ENCODE measurements at places on chromosomes 3 and 15.

DNA sequence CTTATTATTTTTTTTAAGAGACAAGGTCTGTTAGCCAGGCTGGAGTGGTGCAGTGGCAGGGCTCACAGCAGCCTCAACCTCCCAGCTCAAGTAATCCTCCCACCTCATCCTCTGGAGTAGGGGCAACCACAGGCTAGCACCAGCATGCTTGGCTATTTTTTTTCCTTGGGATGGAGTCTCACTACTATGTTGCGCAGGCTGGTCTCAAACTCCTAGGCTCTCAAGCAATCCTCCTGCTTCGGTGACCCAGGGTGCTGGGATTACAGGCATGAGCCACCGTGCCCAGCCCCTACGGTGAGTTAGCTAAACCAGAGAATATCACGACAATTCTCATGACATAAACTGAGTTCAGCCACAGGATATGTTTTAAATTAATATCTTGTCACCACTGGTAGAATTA, 2.0 kb downstream of the DCUN1D1 start:
- H3K4me3 ChIP-seq, result peak overlapping the region; percentile 95
- no peaks in the 10 kb centered on the region for H3K36me3 ChIP-seq
- DNase-seq, result no peak
- peaks cover 11% of the 10 kb centered on the region for H3K4me1 ChIP-seq

- no peaks in the 10 kb centered on the region for H3K27me3 ChIP-seq
- H3K36me3 ChIP-seq, result peaks cover 3% of the 10 kb centered on the region
- no peak overlapping the region for H3K4me3 ChIP-seq
Observed at GRCh38 chr3:15380980-15381890, 46.1 kb downstream of the METTL6 start.

DNA sequence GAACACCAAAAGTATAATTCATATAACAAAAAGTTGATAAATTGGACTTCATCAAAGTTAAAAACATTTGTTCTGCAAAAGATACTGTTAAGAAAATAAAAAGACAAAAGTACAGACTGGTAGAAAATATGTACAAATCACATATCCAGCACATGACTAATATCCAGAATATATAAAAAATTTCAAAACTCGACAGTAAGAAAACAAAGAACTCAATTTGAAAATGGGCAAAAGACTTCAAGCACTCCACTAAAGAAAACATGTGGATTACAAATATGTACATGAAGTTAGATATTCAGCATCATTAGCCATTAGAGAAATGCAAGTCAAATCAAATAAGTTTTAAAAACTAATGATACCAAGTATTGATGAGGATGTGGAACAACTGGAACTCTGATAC, 6.7 kb downstream of the GK5 start:
- peaks cover 6% of the 10 kb centered on the region for H3K4me1 ChIP-seq
- DNase-seq, result no peak
- no peak overlapping the region for H3K27ac ChIP-seq
- no peak overlapping the region for H3K4me3 ChIP-seq
- no peaks in the 10 kb centered on the region for H3K27me3 ChIP-seq
- H3K36me3 ChIP-seq, result peaks cover 3% of the 10 kb centered on the region

- peaks cover 5% of the 10 kb centered on the region for H3K27me3 ChIP-seq
- H3K36me3 ChIP-seq, result no peaks in the 10 kb centered on the region
- no peaks in the 10 kb centered on the region for H3K4me1 ChIP-seq
- DNase-seq, result no peak
- H3K27ac ChIP-seq, result no peak overlapping the region
Observed at GRCh38 chr15:27855137-27855536, 244.0 kb downstream of the OCA2 start.

DNA sequence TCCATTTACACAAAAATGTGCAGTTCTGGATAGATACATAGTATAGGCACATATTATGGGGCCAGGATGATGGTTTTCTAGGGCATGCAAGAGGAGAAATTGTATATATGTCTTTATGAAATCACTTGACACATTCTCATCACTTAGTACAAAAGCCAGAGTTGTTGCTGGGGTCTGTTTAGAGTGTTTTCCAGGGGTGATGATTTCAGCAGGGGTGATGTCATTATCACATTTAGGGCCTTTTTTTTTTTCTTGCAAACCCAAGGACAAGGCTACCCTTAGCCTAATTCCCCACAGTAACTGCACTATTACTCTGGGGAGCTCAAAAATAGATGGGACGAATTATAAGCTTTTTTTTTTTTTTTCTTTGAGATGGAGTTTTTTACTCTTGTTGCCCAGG, 3.6 kb downstream of the ZNF589 start:
- H3K27me3 ChIP-seq, result no peaks in the 10 kb centered on the region
- no peak for DNase-seq
- H3K4me3 ChIP-seq, result no peak overlapping the region

DNA sequence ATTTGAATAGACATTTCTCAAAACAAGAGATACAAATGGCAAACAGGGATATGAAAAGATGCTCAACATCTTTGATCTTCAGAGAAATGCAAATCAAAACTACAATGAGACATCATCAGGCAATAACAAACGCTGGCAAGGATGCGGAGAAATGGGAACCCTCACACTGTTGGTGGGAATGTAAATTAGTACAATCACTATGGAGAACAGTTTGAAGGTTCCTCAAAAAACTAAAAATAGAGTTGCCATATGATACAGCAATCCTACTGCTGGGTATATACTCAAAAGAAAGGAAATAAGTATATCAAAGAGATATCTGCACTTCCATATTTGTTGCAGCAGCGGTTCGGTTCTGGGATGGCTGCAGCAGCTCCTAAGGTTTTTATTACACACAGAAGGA, 16.8 kb upstream of the LARS2 start:
- no peaks in the 10 kb centered on the region for H3K36me3 ChIP-seq
- H3K4me3 ChIP-seq, result no peak overlapping the region
- H3K27ac ChIP-seq, result no peak overlapping the region
- H3K4me1 ChIP-seq, result no peaks in the 10 kb centered on the region
- DNase-seq, result no peak
- H3K27me3 ChIP-seq, result no peaks in the 10 kb centered on the region

- H3K4me1 ChIP-seq, result peaks cover 6% of the 10 kb centered on the region
- H3K4me3 ChIP-seq, result no peak overlapping the region
- H3K27me3 ChIP-seq, result no peaks in the 10 kb centered on the region
- no peaks in the 10 kb centered on the region for H3K36me3 ChIP-seq
Observed at GRCh38 chr3:151877269-151877668, 3.8 kb downstream of the SUCNR1 start.

DNA sequence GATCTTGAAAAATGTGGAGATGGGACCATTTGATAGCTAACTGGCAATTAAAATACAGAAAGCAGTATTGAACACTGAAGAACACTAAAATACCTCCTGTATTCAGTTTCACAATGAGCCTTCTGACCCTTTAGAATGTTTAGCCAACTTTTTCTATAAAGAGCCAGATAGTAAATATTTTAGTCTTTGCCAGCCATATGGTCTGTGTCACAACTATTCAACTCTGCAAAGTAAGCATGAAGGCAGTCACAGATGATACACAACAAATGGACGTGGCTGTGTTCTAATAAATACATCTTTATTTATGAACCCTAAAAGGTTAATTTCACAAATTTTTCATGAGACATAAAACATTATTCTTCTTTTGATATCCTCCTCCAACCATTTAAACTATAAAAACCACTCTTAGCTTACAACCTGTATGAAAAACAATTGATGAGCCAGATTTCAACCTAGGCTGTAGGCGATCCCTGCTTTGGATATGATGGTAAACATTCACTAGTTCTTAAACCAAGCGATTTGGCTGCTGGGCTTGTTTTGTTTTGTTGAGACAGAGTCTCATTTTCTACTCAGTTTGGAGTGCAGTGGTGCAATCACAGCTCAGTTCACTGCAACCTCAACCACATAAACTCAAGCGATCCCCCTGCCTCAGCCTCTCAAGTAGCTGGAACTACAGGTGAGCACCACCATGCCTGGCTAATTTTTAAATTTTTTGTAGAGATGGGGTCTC, 13.6 kb upstream of the CSPG5 start:
- H3K4me3 ChIP-seq, result no peak overlapping the region
- H3K27me3 ChIP-seq, result no peaks in the 10 kb centered on the region
- DNase-seq, result no peak
- H3K36me3 ChIP-seq, result peaks cover 58% of the 10 kb centered on the region

DNA sequence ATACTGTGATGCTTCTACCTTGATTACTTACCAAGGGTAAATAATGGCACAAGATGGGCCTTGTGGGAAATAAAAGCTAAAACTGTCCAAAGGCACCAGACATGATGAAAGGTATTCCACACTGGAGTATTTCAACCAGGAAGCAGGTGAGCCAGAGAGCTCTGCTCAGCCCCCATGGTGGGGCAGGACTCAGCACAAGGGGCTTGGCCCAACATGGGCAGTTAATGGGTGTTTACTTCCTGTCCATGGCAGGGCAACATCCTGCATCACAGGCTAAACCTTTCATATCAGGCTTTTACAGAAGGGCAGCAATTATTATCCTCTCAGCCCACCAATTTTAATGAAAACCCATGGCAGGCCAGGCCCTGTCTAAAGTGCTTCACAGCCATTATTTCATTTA, 38.2 kb downstream of the MAGI1 start:
- no peak overlapping the region for H3K4me3 ChIP-seq
- H3K36me3 ChIP-seq, result peaks cover 3% of the 10 kb centered on the region
- no peak overlapping the region for H3K27ac ChIP-seq
- peaks cover 17% of the 10 kb centered on the region for H3K4me1 ChIP-seq

All from type B pancreatic cell (in vitro differentiated cells).